ENCODE measurements at places on chromosomes 1 and 21. TPM values are rescaled to one million over a fixed set of nuclear protein-coding genes. Genes with fewer than 3 reads are reported as not detected.

GRCh38 chr1:48743480-48743879 is 33.2 kb downstream of the BEND5 start:
- DNase-seq = no peak

- peak; percentile 19 for DNase-seq
Measured at GRCh38 chr1:92536980-92537884, 50.5 kb upstream of the GFI1 start.

DNA sequence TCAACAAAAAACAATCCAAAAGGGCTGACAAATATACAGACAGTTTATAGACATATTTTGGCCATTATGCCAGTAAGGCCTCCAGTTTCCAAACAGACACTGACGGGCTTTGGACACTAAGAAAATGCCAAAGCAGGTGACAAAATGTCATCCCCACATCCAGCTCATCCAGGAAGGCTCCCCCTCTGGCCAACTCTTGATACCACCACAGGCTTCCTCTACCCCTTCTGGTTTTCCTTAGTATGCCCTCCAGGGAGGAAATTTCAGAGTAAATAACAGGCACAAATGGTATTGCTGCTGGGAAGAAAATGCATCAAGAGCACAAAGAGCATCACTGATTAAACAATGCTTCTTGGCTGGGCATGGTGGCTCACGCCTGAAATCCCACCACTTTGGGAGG is 225.3 kb downstream of the VAV3 start:
- DNase-seq = no peak

The PGLYRP4 gene
- total RNA-seq = not detected

DNA sequence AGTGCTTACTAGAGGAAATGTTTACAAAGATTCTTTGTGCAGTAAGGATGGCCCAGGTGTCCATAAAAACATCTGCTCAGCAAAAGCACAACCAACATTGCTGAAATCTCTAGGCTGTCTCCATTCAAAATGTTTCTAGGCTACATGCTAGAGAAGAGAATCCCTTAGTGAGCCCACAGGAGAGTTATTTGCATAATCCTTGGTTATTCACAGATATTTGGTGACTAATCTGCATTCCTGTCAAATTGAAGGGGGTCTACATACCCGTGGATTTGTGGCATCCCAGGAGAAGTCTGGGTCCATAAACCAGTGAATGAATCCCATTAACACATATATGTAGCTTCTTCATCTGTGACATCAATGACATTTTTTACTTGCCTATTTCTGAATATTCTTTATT is 261.3 kb upstream of the ESRRG start:
- DNase-seq = no peak
